ENCODE measurements at places on chromosomes 7 and 10.
A peak's percentile ranks its signal among the peaks of the same experiment; 100 is the strongest.

DNA sequence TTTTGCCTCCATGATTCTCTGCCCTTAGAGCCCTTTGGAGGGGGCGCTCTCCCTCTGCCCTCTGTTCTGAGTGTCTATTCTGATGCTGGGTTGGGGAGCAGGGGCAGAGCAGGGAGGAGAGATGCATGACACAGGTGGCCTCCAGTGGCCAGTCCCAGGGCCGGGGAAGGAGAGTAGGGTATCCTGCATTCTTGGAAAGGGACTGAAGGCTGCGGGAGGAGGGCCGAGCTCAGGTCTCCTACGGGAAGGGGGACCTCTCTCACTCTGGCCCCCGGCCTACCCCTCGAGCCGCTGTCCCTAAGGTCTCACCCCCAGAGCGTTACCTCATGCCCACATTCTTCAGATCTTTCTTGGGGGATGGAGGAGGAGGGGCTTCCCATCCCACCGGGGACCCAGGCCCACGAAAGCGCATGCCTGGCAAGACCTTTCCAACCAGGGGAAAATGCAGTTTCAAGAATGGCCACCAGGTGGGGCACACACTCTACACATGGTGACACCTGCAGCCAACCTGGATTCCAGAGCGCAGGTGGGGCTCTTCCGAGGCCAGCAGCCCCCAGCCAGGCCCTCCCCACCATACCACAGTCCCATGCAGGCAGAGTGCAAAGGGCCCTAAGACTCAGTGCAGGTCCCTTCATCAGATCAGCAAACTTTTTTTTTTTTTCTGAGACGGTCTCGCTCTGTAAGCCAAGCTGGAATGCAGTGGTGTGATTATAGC is 86.4 kb downstream of the MYL10 start:
- peak; percentile 69 for DNase-seq

DNA sequence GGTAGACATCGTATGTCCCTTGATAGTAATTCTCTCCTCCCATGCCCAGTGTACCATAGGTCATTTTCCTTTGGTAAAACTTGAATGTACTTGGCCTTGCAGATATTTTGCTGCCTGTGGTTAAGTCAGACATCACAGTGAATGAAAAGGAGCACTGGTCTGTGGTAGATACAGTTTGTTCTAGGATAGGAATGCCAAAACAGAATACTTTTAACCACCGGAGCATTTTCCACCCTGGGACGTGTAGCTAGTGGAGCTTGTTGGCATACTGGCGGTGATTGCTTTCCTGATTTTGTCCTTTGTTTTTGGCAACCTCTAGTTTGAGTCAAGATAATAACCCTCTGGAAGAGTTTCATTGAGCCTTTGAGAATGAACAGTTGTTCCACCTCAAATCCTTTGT is 92.0 kb upstream of the BMPER start:
- DNase-seq = no peak

DNA sequence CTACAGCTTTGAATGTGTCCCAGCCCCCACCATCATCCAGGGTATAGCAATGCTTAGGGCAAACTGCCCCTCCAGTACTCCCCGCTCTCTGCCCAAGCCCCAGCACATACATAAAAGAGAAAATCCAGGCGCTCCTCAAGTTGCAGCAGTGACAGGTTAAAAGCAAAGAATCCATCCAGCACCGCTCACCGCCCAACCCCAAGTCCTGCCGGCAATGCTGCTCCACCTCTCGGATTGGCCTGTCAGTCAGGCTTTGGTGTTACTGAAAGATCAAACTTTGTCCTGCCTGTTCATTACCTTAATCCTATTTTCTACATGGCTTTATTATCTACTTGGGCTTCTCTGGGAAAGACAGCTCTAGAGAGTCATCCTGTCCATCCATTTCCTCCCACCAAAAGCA is 31.9 kb downstream of the DPCD start:
- DNase-seq = no peak

- DNase-seq = no peak
Observed at GRCh38 chr10:62561151-62561550, 187.0 kb downstream of the ZNF365 start.

DNA sequence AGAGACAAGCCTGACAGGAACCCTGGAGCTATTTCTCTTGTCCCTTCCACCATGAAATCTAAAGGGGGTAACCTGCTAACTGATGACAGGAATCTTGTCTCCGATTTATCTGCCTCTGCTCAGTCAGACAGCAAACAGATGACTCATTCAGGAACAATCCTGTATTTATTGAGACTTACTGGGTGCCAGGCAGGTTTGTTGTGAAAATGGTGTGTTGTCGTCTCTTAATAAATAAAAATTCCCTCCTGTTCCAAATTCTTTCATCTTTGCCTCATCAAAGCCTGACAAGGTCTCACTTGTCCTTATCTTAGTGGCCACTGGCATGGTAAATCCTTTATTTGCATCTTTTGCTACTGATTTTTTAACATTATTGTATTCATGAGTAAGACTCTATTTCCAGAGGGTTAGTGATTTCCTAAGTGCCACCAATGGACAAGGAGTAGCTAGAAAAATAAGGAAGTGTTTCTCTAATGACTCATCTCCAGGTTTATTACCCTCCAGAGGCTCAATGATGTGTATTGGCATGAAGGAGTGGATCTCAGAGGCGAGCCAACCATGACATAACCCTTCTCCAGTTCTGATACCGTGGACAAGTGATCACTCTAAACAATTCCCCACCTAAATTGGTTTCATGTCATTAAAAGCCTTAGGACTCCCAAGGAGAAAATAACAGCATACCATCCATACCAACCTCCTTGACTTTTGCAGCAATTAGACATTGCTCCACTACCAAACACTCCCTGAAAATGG is 724.0 kb downstream of the GRID1 start:
- DNase-seq = no peak

DNA sequence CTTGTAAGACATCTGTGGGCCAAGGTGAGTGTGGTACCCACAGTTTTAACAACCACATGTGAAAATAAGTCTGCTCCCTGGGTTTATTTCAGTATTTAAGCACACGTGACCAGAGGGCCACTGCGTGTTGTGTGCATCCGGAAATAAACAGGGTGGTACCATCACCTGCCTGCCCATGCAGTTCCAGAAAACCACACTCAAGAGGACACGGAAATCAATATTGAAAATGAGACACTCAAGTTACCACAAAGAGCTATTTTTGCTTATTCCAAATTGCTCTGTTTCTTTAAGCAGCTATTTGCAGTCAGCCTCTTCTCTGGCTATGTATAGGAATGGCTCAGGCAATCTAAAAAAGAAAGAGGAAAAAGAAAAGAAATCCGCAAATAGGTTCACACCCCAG is 71.8 kb upstream of the LOXL4 start:
- DNase-seq = peak; percentile 2

DNA sequence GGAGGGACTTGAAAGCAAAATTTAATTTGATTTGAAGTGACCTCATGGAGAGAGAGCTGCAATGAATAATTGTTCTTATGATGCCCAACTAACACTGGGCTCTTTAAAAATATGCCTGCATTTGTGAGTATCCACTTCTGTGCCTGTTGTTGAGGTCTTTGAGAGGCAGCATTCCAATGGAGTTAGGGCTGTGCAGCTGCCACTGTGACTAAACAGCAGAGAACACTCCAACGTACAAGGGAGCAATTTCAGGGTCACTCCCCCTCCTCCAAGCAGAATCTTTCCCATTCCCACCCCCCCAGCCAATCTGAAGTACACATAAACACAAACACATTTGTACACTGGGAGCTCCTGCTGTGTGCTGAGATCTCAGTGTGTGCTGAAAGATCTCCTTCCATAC is 28.0 kb upstream of the GSAP start:
- no peak for DNase-seq

Data from CD4-positive, alpha-beta T cell treated with Interleukin-15 for 4 hours (primary cell).